Cerebellar cortex (tissue), 1 donor: ENCODE measurements at places on chromosomes 1 and 21.

DNA sequence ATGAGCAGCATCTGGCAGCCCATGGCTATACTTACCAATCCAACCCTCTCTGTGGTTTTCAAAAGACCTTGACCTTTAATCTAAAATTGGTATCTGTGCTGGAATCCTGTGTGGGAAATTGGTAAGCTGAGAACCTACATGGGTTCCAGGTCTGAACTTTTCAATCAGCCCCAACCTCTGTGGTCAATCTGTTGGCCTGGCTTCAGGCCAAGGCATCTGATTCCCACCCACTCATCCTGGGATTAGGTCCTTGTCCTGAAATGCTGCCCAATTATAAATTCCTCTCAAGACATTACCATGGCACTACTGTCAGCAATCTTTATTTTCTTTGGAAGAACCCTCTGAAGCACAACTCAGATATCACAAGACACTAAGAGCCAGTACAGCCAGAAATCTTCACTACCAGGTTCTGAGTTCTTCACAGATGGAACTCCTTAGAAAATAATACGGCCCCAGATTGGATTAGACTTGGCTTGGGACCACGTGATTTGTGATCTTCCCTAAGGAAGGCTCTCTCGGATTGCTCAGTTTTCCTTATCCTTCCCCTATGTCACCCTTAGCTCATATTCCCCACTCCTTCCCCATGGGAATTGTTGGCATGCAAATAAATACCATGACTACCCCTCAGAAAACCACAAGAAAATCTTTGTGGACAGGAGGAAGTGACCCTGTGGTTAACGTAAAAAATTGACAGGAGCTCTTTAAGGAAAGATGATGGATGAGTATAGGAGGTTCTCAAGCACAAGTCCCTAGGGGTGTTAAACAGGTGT lies 207.9 kb upstream of the ST6GALNAC5 start:
- no peak for DNase-seq

GRCh38 chr1:51009381-51009780 lies 39.3 kb downstream of the CDKN2C start:
- DNase-seq: no peak

DNA sequence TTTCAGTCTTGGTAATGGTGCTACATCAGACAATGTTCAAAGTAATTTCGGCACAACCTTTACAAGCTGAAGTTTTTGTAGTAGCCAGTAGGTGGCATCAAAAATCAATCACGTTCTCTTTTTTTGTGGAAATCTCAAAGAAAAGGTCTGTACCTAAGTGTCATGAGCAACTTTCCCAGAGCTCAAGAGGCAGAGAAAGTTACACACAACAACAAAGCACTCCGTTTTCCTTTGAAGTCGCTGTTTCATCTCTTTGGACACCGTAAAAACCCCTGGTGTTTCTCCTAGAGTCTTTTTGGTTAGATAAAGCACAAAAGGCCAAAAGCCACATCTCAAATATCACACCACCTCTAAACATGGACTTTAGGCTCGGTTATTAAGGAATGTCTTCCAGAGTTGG lies 131.6 kb downstream of the LHX8 start:
- peak; percentile 34 for DNase-seq

- DNase-seq: no peak
Measured at GRCh38 chr1:84632673-84633434, 57.4 kb downstream of the SSX2IP start.

- no peak for DNase-seq
Measured at GRCh38 chr1:59685666-59686065, 129.1 kb upstream of the HOOK1 start.

- DNase-seq: peak; percentile 73
Measured at GRCh38 chr1:6603915-6604558, 1.4 kb upstream of the KLHL21 start.
